ENCODE measurements at places on chromosomes 16 and 17. TPM values are rescaled to one million over a fixed set of nuclear protein-coding genes. Genes with fewer than 3 reads are reported as not detected.

Gene MMP15
- polyA plus RNA-seq: 2.6 TPM

Gene FBXW10B
- 0.72 TPM for polyA plus RNA-seq

Gene CDH16
- not detected for polyA plus RNA-seq

Gene JPH3
- polyA plus RNA-seq: 0.22 TPM

Gene STH
- polyA plus RNA-seq: not detected

Gene CX3CL1
- polyA plus RNA-seq: 9.9 TPM

Gene DUSP14
- 11.0 TPM for polyA plus RNA-seq

Gene NOB1
- 86.6 TPM for polyA plus RNA-seq

All from ovary (tissue), 10 donors.